Activated T-helper 1 cell treated with anti-CD3 and anti-CD28 coated beads, Interleukin-2, amount 50 U/mL, for 16 hours (primary cell): ENCODE measurements at places on chromosomes 3 and 15.

- DNase-seq: no peak
These were observed 132.3 kb upstream of the ANKRD28 start for GRCh38 chr3:15929944-15930571.

DNA sequence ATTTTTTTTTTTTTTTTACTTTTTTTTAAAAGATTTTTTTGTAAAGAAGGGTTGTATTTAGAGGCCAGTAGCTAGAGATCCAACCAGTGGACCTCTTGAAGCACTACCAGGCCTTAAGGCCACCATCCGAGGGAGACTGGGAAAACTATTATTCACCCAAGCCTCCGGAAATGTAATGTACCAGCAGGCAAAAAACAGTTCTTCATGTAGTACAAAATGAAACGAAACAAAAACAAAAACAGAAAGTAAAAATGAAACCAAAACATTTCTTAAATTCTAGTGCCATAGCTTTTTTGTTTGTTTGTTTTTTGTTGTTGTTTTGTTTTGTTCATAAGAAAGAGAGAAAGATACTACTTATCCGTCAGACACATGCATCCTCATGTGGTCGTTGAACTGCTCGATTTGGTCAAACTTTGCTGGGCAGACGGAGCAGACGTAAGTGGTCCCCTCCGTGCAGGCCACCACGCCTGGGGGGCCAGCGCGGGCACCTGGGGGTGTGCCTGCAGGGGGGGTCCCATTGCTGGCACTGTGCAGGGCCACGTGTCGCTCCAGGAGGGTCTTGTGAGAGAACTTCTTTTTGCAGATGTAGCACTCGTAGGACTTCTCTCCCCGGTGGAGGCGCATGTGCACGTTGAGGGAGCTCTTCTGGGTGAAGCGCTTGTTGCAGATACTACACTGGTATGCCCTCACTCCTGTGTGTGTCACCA, 45.0 kb downstream of the TIGIT start:
- no peak for DNase-seq

DNA sequence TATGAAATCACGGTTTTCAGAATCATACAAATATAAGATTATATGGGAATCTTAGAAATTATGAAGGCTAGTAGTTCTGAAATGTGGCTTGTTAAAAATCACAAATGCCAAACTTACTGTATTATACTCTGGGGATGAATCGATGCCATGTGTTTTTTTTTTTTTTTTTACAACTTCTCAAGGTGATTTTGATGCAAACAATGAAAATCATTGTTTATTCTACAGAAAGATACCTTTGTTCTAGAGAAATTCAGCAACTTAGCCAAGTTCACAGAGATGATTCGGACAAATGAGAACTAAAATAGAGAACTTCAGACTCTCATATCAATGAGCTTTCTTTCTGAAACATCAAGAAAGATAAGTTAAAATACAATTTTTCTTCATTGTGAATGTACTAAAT, 92.0 kb downstream of the ZPLD1 start:
- no peak for DNase-seq

DNA sequence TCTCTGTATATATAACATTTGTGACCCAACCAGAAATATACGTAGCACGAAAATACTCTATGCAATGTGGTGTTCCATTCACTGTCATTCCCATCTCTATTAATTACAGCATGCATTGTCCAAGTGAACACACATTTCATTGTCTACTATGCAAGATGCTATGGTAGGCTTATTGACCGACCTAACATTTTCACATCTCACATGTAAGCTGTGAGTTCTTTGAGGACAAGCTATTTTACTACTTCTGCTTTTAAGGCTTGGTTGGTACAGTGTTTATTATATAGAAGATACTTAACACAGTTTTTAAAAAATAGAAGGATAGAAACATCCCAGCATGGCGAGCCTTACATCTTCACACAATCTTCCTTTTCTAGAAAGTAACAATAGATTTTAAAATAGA, 164.4 kb downstream of the KLHL25 start:
- no peak for DNase-seq

DNA sequence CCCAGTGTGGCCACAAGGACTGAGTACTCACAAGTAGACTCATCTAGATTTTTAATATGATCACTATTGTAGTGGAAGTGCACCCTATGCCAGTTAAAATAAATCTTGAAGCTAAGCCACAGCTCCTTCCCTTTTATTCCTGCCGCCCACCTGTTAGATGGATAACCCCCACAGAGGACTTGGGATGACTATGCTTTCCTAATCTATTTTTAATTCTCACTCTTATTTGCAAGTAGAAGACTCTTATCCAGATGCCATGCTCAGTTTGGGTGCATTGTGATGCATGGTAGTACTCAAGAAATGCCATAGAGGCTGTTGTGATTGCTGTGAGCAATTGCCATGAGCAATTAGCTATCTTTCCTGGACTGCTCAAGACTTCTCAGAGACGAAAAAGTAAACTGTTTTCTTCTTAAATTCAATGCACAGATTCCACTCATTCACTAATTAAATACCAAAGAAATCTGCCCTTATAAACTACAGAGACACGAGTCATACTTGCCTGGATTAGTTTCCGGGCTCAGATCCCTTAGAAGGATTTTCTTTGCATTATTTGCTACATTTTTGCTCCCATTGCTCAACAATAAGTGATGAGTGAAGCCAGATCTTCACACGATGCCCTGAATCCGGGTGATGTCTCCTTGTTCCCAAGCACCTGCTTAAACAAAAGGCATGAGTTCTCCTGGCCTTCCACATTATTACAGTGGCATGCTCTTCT, 472.1 kb downstream of the SOX2 start:
- no peak for DNase-seq

- DNase-seq: no peak
These were observed 42.9 kb downstream of the CHDH start for GRCh38 chr3:53803124-53803815.

GRCh38 chr3:127717357-127718244, 44.8 kb downstream of the ABTB1 start:
- DNase-seq: no peak
